Omental fat pad (tissue), 4 donors: ENCODE measurements at places on chromosomes 7 and 10. TPM values are rescaled to one million over a fixed set of nuclear protein-coding genes. Genes with fewer than 3 reads are reported as not detected.

- DNase-seq: no peak
Measured at GRCh38 chr7:115825456-115826115, 205.0 kb downstream of the TFEC start.

- DNase-seq: no peak
Measured at GRCh38 chr10:92756201-92757065, 66.7 kb downstream of the HHEX start.

GRCh38 chr10:74799721-74800221, 26.6 kb upstream of the KAT6B start:
- DNase-seq: no peak

- no peak for DNase-seq
Measured at GRCh38 chr10:126207313-126207771, 180.9 kb downstream of the ADAM12 start.

TEX36 gene
- total RNA-seq: not detected

CRYGN gene
- total RNA-seq: not detected
